ENCODE measurements at places on chromosomes 3 and 15.
A peak's percentile ranks its signal among the peaks of the same experiment; 100 is the strongest.

GRCh38 chr15:71669688-71670087, 140.7 kb upstream of the NR2E3 start:
- DNase-seq: no peak

DNA sequence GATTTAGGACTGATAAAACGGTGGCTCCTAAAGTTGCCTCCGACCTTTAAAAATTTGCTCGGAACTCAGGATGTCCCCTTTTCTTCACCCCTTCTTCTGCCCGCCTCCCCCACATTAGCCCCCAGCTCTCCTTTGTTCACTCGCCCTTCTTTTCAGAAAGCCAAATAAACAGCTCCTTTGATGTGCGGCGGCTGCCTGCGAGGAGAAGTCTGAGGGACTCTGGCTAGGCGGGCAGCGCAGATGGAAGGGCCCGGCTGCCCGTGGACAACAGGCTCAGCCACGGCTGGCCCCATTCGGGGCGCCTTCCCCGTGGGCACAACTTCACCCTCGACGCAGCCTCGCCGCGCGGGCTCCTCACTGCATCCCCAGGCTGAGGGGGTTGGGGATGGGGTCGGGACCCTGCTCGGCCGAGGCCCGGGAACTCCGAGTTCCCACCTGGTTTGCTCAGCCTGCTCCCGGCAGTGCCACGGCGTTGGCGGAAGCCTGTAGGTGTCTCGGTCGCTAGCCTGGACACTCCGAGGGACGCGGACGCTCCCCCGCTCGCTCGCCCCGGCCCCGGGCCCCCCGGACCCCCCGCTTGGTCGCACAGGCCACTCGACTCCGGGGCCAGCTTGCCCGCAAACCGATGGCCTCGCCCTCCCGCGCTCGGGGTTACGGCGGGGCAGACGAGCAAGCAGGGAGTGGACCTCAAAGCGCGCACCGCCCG, 897 bp upstream of the TLE3 start:
- no peak for DNase-seq

GRCh38 chr3:45311953-45312801, 76.2 kb upstream of the LARS2 start:
- no peak for DNase-seq

GRCh38 chr3:172218350-172219323, 179.3 kb downstream of the FNDC3B start:
- DNase-seq: peak; percentile 28

- no peak for DNase-seq
Measured at GRCh38 chr15:55481842-55482241, 26.2 kb downstream of the DNAAF4 start.

DNA sequence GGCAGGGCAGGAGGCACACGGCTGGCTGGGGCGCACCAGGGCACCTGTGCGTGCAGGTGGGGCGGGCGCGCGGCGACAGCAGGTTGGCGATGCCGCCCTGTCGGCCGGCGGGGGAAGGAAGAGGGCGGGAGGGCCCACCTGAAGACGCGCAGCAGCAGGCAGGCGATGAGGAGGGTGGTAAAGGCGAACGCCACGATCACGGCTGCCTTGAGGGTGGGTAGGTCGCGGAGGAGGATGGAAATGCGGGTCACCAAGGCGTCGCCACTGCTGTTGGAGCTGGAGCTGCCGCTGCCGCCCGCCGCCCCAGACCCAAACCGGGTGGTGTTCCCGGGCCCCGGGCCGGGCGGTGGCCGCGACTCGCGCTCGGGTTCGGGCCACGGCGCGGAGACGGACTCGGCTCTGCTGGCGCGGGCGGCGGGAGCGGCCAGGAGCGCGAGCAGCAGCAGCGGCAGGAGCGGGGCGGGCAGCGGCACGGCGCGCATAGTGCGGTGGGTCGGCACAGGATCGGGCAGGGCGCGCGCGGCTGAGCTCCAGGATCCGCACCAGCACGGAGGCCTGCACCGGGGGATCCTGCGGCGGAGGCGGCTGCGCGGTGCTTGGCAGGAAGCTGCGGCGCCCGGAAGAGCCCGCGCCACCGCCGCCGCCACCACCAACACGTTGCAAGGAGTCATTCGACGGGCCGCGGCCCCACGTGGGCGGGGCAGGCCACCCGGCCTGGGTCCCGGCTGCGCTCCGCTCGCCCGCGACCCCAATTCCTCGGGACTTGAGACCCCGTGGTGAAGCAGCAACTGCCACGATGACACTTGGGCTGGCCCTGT, at the start of gene FAM174B:
Gene FAM174B, minus strand, starts transcription at position 598 of the 818 bp plus-strand sequence.
- DNase-seq: no peak

GRCh38 chr3:151625586-151625985, 108.1 kb upstream of the AADACL2 start:
- no peak for DNase-seq

- DNase-seq: no peak
Measured at GRCh38 chr3:105413343-105413887, 46.7 kb downstream of the ALCAM start.

DNA sequence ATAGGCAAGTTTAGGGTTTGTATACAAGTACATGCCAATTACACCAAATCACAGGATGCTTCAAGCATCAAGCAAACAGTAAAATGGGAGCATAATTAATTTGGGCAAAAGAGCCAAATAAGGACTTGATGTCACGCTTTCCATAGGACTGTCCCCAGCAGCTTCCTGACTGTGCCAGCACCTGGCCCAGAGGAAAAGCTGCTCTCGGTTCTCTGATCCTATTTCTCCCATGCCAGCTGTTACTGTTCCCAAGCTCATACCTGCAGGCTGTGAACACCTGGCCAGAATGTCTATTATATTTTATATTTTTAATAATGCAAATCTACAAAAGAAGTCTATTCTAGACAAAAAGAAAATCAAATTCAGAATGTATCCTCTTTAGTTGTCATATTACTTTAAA, 12.2 kb downstream of the ZXDC start:
- DNase-seq: no peak

DNA sequence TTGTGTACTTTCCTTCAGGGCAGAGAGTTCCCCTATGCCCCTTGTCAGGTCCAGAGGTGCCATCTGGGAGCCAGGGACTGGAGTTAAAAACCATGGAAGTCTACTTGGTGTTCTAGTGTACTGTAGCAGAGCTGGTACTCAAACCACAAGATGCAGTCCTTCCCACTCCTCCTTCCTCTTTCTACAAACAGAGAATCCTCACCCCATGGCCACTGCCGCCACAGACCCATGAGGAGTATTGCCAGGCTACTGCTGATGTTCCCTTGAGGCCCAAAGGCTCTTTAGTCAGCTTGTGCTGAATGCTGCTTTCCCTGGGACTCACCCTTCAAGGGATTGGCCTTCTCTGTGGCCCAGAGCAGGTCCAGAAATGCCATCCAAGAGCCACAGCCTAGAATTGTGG, 229.2 kb upstream of the ZPLD1 start:
- DNase-seq: no peak

- no peak for DNase-seq
Measured at GRCh38 chr3:35505181-35505580, 134.1 kb upstream of the ARPP21 start.

- no peak for DNase-seq
Measured at GRCh38 chr3:31724651-31725050, 191.9 kb downstream of the STT3B start.

GRCh38 chr3:30469133-30469532, 137.3 kb upstream of the TGFBR2 start:
- DNase-seq: no peak

- DNase-seq: no peak
Measured at GRCh38 chr3:154584974-154585373, 155.0 kb upstream of the GPR149 start.

- DNase-seq: no peak
Measured at GRCh38 chr15:28103831-28104230, 4.7 kb upstream of the OCA2 start.

DNA sequence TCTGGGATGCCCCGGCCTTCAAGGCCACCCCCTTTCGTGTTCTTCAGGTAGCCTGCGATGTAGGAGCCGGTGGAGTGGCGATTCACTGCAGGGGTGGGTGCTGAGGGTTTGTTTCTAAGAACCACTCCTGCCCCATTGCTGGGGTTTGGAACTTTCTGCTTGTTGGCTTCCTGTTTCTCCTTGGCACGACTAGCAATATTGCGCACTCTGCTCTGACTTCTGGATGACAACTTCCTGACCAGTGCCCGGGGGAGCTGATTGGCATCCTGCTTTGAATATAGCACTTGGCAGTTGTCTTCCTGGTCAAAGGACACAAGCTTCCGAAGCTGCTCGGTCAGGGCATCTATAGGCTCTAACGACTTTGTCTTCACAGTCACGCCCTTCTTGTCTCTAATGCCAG, 187.6 kb upstream of the STRIT1 start:
- no peak for DNase-seq

DNA sequence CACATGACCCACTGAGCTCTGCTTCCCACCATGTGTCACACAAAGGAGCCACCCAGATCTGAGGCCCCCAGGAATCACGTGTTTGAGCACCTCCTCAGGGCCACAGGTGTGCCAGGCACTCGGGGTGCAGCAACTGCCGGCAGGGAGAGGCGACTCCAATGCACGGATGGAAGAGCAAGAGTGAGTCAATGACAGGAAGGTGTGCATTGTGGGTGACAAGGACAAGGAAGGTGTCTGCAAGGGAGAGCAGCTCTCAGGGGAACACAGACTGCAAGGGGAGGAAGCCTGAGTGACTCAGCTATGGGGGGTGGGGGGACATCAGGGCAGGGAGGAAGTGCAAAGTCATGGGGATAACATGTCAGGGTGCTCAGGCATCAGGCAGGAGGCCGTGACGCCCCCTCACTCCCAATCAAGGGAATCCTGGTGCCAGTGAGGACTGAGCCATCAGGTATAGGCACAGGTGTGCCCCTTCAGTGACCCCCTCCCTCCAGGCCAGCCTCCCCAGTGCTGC, 67.4 kb downstream of the NUP210 start:
- no peak for DNase-seq

DNA sequence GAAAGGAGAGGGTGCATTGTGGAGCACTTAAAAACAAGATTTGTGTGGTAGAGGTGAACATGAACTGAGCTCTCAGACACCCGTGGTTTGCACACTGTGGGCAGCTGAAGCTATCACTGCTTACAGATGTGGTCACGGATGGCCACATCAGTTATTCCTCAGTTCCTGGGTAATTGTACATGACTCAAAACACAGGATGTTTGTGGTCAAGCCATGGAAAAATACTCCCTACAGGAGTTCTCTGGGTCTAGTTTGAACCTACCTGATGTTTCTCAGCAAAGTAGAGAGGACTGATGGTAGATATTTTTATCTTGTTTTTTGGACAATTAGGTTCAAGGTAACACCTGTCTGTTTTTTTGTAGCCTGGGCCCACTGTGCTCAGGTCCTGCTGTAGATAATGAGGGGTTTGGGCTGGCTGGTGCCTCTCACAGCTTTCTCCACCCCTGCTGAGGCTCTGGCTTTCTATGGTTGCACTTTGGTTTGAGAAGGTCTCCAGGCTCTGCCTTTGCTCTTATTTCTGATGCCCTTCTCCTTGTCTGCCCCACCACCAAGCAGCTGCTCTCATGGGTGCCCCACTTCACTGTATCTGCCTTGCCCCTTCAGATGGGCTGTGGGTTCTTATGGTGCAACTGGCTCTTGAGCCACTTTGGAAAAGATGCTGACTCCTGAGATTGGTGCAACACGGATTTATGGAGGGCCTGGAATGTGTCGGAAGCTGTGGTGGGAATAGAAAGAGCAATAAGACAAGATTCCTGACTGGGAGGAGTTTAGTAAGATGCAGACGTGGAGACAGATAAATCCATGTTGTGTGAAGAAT, 40.1 kb downstream of the CDCP1 start:
- DNase-seq: no peak

- no peak for DNase-seq
Measured at GRCh38 chr15:32861174-32861573, 143.4 kb downstream of the GREM1 start.

GRCh38 chr3:150061288-150062024, 90.8 kb upstream of the PFN2 start:
- no peak for DNase-seq

GRCh38 chr3:120795959-120796358, 53.4 kb downstream of the GTF2E1 start:
- no peak for DNase-seq

GRCh38 chr3:188687389-188687788, 484.4 kb upstream of the TPRG1 start:
- no peak for DNase-seq

- no peak for DNase-seq
Measured at GRCh38 chr3:49794926-49795905, 4.5 kb downstream of the CDHR4 start.

- DNase-seq: no peak
Measured at GRCh38 chr3:46998852-46999515, 19.5 kb downstream of the NBEAL2 start.

- no peak for DNase-seq
Measured at GRCh38 chr3:196208942-196209695, 2.1 kb downstream of the ZDHHC19 start.

GRCh38 chr15:77545058-77545457, 87.7 kb downstream of the LINGO1 start:
- no peak for DNase-seq

GRCh38 chr15:58462973-58463663, 31.3 kb downstream of the LIPC start:
- peak; percentile 23 for DNase-seq

DNA sequence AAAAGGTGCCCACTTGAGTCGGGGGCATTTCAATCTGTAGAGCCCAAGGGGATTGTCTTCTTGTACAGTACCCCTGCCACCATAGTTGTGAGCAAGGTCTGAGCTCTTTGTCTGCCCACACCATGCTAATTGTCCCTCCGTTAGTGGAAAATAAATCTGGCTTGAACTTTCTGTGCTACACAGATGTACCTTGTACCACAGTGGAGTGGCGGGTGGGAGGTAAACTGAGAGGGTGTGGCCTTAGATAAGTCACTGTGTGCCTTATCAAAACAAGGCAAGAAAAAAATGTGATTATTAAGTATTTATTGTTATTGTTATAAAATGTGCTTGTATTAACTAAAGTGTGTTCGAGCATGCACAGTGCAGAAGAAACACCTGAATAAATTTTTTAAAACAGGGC, 242.9 kb upstream of the C2CD4B start:
- no peak for DNase-seq

GRCh38 chr3:145243875-145244274, 917.1 kb downstream of the PLOD2 start:
- no peak for DNase-seq

GRCh38 chr3:56123487-56123886, 344.8 kb downstream of the ERC2 start:
- DNase-seq: no peak

GRCh38 chr3:76308541-76308940, 523.2 kb upstream of the ZNF717 start:
- no peak for DNase-seq

DNA sequence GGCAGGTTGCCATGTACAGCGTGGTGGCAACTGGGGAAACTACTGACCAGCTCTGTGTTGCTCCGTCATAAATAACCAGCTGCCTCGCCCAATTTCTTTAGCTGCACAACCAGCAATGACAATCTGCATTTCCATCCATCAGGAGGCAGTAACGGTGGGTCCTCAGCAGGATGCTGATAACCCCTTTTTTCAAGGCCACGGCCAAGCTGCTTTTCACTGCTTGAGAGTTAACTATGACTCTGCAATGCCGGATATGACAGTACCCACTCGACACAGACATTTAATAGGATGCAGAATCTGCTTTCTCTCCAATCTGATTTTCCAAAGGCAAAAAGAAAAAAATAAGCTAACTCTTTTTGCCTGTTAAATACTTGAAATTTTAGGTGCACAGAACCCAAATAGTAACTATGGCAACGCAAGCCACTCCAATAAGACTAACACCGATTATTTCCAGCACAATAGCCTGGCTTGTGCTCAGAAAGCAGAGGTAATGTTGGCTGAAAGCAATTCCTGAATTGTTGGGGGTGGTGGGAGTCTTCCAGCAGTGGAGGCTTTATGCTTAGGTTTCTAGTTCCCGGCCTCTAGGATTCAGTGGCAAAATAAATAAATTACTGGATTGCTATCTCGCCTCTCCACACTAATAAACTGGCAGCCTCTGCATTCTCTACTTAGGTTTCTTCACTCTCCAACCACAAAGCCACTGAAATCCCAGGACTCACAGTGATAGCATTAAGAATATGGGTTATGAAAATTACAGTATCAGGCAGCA, 31.2 kb upstream of the SRGAP3 start:
- DNase-seq: no peak

Data from NCI-H2029 treated with DMSO at 0.1 percent for 48 hours (cell line).